ENCODE measurements at places on chromosomes 3 and 15.

DNA sequence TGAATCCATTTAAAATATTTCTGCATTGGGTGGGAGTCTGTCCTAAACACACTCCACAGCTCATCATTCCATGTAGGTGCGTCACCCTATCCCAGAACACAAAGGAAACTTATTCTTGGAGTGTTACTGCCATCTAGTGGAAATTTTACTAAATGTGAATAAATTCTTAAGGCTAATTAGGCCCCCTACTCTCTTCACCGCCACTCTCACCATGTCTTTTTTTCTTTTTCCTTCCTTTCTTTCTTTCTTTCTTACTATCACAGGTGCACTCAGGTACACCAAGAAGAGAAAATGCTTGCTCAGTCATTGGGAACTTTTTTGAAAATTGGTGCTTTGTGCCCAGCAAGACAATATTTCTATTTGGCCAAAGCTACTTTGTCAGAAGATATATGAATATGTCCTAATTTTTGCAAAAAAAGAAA lies 26.4 kb upstream of the ATP8B4 start:
- DNase-seq: no peak

DNA sequence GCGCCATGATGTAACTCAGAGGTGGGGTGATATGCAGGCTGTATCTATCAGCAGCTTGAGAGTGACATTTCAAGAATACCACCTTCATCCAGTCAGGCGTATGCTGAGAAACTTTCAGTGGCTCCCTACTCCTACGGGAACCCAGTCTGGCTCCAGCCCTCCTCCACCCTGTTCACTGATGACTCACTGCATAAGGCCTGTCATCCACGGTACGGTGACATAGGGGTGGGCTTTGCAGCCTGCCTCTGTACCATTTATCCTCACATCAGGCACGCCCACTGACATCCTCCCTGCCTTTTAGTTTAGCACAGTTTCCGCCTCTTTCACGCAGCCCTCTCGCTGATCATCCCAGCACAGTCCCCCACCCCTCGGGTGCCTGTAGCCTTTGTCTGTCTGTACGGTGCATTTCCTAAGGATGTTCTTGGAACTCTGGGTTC lies 11.7 kb downstream of the PXYLP1 start:
- peak; percentile 79 for DNase-seq

GRCh38 chr15:82790321-82790720 lies 15.5 kb downstream of the FSD2 start:
- no peak for DNase-seq

DNA sequence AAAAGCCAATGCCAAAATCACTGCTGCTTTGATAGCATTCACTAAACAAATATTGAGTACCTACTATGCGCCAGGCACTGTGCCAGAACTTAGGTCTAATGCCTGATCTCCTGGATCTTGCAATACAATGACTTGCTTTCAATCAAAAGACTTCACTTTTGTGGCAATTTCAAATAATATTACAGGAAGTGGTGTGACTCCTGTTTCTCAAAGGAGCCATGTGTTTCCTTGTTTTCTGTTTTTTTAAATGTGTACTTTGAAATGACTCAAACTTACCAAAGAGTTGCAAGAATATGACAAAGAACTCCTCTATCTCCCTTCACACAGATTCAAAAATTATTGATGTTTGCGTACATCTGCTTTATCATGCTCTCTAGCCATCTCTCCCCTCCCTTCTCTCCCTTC lies 18.3 kb downstream of the OSBPL10 start:
- DNase-seq: no peak

DNA sequence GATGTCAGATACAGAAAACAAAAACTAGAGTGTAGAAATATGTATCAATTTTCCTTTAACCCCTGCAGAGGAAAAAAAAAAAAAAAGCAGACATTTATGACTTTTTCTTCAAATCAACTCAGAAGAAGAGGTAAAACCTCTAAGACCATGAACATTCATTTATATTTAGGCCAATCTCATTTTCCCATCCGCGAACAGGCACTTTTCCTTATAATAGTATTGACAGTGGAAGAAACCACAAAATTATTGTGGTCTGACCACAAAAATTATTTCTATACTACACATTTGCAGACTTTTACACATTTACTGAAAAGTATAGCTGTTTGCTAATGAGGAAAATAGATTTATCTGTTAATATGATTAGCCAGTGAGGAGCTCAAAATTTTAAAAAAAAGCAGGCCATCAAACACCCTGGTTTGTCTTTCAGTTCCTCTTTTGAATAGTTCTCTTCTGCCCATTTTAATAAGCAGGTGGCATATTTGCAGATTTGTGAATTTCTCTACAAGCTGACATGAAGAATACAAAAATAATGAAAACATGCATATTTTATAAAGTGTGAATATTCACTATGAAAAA lies 5.7 kb downstream of the OSBPL11 start:
- no peak for DNase-seq

- DNase-seq: no peak
Observed at GRCh38 chr3:144770915-144771351, 799.3 kb downstream of the DIPK2A start.

GRCh38 chr3:112333002-112333380 lies at the start of gene CD200:
Gene CD200 (plus strand): TSS chr3:112333156. CDS start chr3:112333213, 57 bp downstream.
- DNase-seq: peak; percentile 75

DNA sequence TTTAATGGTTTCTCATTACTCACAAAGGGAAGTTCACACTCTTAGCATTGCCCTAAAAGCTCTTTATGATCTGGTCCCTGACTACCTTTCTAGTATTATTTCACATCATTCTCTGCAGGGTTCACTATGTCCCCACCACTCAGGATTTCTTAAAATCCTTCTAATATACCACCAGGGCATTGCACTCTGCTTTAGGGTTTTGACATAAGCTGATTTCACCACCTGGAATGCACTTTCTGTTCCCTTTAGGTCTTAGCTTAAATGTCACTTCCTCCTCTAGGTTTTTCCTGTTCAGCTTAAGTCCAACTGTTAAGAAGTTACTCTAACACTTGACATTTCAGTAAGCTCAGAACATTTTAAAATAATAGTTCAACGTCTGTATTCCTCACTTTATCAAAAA lies 81.7 kb downstream of the HCN4 start:
- no peak for DNase-seq

DNA sequence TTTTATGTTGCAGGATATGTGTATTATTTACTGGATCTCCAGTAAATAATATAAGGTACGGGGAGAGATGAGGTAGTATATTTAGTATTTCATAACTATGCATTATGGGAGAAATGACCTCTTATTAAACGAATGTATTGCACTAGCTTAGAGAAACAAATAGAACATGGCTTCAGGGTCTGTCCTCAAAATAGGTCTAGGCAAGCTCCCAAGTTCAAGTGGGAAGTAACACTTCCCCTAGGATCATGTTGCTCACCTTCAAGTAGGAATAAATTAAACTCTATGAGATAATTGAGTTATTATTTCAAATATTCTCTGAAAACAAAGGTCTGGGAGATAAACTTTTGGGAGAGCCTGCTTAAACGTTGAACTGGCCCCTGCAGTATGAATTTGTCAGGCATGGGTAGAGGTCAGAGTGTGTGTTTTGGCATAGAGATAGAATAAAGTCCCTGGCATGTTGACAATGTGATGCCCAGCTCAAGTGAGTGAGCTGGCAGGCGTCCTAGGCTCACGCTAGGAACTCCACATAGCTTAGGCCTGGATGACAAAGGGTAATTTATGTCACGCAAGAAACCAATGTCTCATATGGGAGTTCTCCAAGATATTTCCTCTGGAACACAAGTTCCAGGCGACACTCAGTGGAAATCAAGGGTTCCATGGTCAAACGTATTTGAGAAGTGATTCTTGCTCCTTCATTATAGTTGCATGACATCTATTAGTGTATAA lies 236.8 kb downstream of the CACNA2D3 start:
- DNase-seq: no peak

DNA sequence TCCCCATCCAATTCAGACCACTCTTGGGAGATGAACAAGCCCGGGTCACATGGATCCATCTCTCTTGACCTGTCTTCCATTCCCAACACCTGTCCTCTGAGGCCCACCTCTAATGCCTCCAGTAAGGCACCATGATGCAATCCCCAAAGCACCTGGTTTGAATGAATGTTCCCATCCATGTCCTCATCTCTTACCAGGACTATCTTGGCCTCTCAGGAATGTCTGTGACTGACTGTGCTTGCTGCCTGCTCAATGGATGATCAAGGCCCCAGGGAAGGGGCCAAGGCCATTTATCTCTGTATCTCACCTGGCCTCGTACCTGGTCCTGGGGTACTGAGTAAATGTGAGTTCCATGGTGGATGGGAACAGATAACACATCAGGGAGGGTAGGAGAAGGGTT lies 49.7 kb downstream of the SLCO2A1 start:
- DNase-seq: no peak

DNA sequence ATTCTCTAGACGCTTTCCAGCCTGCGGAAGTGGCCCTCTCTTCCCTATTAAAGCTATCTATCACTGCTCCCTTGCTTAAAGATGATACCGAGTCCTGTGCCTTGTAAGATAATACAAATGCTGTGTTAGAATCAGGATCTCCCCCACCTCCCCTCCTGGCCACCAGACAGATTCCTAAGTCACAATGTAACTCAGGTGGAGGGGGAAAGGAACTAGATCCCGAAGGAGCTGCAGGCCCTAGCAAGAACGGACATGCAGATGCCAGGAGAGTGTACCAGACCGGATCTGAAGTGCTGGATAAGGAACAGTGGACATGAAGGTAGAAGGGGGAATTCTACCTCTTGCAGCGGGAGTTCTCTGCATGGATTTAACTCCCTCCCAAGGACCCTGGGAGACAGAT lies 230.7 kb upstream of the LYSMD4 start:
- DNase-seq: no peak

GRCh38 chr3:108410531-108410984 lies 99.8 kb downstream of the MYH15 start:
- DNase-seq: no peak

Measured in stimulated activated naive CD8-positive, alpha-beta T cell treated with anti-CD3 and anti-CD28 coated beads, Interleukin-15, Interleukin-2, amounts not matched to agents 100 U/mL and 50 U/mL, for 24 hours (primary cell).